ENCODE measurements at places on chromosomes 2 and 18.

DNA sequence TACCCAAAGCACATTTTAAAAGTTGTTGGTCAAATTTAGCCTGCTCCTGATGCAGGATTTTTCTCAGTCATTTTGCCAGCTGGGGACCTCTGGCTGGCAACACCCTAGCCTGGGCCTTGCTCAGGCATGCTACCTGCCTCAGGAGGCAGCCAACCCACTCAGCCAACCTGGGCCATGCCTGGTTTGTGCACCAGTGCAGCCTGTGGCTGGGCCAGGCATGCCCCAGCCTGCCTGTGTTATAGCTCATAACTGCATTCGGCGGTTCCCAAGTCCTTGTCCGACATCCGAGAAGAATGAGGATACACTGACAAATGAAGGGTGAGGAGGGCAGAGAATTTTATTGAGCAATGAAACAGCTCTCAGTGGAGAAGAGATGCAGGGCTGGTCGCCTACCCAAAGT is 608.0 kb downstream of the SUCLG1 start:
- DNase-seq: no peak

DNA sequence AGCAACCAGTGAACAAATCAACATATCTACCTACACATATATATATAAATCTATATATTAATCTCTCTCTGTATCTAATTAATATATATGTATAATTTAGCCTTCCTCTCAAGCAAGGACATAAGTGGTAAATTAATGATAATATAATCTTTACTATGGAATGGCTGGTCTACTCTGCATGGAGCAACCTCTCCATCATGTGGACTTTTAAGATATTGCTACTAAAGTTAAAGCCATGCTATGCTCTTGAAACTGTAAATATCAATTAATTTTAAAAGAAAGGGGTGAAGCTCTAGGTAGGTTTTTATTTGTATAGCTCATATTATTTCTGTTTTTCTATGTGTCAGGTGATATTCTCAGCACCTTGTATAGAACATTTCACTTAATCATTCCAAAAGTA is 147.0 kb downstream of the PPP1R1C start:
- no peak for DNase-seq

DNA sequence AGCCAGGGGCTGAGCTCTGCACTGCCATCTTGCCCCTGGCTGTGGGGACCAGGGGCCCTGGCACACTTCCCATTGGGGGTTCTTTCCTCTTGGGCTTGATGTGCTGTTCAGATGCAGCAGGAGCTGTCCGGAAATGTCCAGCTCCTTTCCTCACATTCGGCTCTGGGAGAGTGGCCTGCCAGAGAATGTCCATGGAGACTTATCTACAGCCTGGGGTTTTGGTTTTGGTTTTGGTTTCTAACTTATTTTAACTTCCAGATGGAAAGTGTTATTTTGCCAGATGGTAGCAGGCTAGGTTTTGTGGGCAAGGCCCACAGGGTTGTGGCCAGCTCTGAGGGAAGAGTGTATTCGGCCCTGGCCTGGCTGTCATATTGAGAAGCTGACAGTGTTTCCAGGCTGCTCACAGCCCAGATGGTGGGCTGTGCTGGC is 177.3 kb downstream of the ANKRD30B start:
- no peak for DNase-seq

DNA sequence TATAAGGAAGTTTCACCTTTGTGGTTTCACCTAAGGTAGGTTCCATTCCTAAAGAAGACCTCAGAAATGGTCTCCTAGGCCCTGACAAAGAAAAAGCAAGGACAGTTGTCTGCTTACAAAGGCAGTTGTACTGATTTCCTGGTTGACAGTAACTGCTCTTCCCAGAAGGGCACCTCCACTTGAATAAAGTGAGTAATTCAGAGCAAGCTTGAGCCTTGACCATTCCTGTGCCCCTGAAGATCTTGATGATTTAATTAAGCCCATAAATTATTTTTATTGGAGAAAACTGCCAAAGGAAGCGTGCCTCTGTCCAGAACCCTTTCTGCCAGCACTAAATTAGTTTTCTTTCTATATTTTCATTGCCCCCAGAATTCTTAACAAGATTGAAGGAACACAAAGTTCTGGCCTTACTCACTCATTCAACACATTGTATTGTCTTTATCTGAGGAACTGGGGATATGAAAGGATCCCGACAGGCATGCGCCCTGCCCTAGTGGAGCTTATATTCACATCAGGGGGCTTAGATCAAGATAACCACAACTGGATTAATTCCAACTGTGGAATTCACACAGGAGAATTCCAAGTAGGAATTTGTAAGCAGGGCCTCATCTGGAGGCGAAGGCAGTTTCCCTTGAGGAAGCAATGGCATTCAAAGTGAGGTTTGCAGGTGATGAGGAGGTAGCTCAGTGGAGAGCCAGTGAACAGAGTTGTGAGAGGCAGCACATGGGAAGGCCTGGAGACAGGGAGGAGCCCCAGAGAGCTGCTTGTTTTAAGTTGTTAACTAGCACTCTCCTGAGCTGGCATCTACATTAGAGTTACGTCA is 21.2 kb downstream of the PTRHD1 start:
- DNase-seq: no peak

DNA sequence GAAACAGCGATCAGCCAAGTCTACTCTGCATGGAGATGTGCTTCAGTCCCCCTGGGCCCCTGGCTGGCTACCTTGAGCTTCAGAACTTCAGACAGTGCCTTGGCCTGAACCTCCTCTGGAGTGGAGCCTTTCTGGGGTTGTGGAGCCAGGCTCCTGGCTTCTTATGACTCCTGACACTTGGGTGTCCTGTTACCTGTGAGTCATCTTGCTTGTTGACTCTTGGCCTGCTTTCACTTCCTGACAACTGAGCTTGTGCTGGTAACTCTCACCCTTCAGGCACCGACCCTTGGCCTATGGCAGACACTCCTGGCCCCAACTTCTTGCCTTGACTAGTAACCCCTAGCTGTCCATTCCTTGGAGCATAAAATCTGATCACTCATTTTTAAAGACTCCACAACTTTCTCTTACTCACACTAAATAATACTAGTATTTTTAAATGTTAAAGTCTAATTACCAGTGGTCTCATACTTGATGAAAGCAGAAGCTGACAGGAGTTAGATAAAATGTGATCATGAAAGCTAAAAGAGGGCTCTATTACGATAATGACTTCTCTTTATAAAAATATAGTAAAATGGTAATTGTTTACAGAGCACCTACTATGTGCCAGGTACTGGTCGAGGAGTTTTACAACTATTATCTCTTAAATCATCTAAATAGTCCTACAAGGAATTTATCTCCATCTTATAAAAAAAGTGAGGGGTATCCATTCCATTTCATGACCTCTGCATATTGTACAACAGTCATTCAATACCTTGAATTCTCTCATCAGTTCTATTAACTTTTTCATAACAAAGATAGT is 46.3 kb upstream of the VIT start:
- no peak for DNase-seq

- DNase-seq: no peak
These were observed 40.9 kb downstream of the PDK1 start for GRCh38 chr2:172596776-172597175.

DNA sequence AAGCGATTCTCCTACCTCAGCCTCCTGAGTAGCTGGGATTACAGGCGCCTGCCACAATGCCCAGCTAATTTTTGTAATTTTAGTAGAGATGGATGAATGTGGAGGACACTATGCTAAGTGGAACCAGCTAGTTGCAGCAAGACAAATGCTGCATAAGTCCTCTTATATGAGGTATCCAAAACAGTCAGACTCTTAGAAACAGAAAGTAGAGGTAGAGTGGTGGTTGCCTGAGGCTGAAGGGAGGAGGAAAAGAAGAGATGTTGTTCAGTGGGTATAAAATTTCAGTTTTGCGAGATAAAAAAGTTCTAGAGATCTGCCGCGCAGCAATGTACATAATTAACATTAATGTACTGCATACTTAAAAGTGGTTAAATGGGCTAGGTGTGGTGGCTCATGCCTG is 145.3 kb upstream of the SPRED2 start:
- no peak for DNase-seq

DNA sequence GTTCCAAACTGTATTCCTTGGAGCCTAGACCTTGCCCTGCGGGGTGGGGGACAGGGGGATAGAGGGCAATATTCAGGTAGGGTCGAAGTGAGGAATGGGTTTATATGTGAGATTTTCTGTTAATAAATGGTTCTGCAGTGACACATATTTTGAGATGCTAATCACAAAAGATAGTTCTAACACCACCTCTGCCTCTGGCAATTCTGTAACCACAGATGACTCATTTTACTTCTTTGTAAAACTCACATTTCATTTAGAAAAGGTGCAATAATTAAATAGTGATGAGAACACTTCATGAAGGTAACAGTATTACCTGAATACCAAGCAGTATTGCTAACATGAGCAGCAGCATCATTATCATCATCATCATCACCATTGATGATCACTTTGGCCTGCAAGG is 306.6 kb downstream of the SUCLG1 start:
- no peak for DNase-seq

DNA sequence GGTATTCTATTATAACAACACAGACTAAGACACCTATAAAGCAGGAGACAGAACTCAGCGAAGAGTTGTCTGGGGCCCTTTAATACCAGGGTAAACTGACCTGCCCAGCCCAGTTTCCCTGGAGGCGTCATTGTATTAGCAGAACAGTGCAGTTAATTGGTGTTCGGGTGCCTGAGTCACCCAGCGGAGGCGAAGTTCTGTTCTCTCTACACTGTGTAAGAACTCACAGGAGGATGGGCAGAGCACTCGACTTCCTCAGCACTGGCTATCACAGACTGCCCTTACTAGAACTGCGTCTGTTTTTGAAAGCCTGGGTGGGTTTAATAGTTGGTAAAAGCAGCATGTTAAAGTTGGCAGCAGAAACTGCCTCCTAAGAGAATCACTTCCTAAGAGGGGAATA is 106.5 kb upstream of the ATP8B1 start:
- DNase-seq: no peak

DNA sequence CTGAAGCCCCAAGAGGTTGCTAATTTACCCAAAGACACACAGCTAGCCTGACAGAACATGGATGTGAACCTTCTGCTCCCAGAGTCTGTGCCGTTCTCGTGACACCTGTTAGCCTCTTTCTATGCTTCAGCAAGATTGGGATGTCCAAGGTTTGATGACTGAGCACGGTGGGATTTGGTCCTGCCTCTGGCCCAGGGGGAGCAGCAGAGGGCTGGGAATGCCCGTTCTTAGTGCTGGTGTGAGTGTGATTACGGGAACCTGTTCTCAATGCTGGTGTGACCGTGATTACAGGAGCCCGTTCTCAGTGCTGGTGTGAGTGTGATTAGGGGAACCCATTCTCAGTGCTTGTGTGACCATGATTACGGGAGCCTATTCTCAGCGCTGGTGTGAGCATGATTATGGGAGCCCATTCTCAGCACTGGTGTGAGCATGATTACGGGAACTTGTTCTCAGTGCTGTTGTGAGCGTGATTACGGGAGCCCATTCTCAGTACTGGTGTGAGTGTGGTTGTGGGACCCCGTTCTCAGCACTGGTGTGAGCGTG is 67.3 kb upstream of the SNTG2 start:
- DNase-seq: no peak
